ENCODE measurements at places on chromosomes 1 and 21.
A peak's percentile ranks its signal among the peaks of the same experiment; 100 is the strongest.

DNA sequence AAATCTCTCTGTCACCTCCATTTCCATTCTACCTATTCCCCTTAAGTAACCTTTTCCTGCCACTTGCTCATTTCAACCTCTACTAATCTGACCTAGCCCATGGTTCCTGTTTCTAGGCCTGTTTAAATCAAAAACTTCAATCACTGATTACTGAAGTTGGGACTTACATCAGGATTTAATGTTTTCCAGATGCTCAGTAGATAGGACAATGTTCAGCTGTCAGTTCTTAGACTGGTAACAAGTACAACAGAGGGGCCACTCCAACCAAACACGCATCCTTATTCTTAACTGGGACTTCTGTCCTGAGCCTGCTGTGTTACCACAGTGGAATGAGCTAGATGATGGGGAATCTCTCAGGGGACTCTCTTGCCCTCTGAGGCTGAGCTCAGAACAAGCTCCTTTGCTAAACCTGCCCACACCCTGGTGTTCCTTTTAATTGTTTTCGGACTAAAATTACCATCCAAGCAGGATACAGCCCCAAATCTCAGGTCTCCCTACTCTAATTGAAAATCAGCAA is 974.6 kb downstream of the TTLL7 start:
- DNase-seq, result no peak

- no peak for DNase-seq
Measured at GRCh38 chr21:42358937-42359336, 7.4 kb downstream of the TFF1 start.

GRCh38 chr1:243413431-243414151 is 157.8 kb downstream of the SDCCAG8 start:
- DNase-seq, result no peak

GRCh38 chr1:9246841-9247785 is 12.5 kb downstream of the H6PD start:
- no peak for DNase-seq

- no peak for DNase-seq
Measured at GRCh38 chr21:41068496-41068895, 99.5 kb upstream of the BACE2 start.

DNA sequence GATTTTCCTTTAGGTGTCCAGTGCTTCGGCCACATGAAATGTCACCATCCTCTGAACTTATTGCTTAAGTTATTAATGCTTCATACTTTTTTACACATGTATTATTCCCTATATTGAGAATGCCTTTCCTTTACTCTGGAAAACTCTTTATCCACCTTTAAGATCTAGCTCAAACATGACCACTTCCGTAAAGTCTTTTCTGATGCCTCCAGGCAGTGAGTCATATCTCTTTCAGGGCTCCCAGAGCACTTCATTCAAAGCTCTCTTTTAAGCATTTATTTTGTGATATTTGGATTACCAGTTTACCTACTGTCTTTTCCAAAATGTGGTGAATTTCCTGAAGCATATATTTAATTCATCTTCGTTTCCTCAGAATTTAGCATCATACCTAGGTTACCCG is 178.9 kb downstream of the HS2ST1 start:
- no peak for DNase-seq

GRCh38 chr1:11134251-11134897 is 34.7 kb upstream of the EXOSC10 start:
- DNase-seq, result peak; percentile 42

DNA sequence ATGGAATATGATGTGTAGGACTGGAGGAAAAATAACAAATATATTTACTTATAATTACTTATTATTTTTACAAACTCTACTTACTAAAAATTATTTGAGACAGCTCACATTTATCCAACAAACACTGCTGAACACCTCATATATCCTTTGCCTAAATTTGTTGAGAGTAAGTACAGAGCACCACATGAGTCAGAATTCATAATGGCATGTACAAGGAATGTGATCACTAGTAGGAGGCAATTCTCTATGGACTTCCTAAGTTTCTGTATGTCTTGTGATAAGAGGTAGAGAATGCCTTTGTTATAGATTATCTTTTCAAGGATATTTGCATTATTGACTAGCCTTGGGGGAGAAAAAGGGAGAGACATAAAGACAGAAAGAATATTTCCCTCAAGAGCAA is 8.2 kb upstream of the ST6GALNAC3 start:
- peak; percentile 35 for DNase-seq

DNA sequence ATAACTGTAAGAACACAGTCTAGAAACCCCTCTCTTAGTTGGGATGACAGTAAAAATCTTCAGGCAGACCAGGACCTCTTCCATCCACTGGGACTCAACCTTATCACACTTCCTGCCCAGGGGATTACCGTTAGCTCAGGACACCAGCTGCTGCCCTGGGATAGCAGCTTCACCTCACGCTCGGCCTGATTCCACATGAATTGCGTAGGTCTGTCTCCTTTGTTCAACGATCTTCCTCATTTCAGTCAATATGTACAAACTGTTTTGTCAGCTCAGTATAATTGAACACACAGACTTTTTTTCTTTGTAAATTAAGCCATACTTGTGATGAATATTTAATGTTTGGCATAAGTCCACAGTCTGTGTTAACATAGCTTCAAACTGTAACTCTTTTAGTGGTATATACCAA is 290.4 kb downstream of the GRIK1 start:
- no peak for DNase-seq

- no peak for DNase-seq
Measured at GRCh38 chr1:153431427-153431826, 15.1 kb downstream of the S100A7A start.

Data from AG08396 (cell line).